Stimulated activated CD8-positive, alpha-beta memory T cell treated with anti-CD3 and anti-CD28 coated beads, Interleukin-7, amount 100 ng/mL, for 1 hour (primary cell): ENCODE measurements at places on chromosomes 3 and 15.

GRCh38 chr3:100732435-100732834, 23.1 kb downstream of the TFG start:
- no peak for DNase-seq

GRCh38 chr3:125402639-125403038, 27.5 kb upstream of the ZNF148 start:
- DNase-seq = no peak

DNA sequence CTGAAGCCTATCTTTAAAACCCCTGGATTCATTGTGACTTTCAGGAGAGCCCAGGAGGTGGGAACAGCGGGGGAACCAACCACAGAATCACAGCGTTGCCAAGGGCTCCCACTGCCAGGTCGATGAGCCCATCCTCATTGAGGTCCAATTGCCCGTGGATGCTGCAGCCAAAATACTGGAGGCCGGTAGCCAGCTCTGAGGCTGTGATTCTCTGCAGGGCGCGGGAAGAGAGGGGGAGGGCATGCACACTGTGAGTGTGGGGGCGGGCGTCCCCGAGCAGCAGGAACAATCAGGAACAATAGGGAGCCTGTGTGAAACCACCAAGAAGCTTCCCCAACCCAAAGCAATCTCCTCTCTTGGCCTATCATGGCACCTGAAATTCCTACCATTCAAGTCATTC, 53.4 kb downstream of the FEM1B start:
- no peak for DNase-seq

- peak; percentile 6 for DNase-seq
Observed at GRCh38 chr15:55289011-55289745, 435 bp downstream of the RAB27A start.

DNA sequence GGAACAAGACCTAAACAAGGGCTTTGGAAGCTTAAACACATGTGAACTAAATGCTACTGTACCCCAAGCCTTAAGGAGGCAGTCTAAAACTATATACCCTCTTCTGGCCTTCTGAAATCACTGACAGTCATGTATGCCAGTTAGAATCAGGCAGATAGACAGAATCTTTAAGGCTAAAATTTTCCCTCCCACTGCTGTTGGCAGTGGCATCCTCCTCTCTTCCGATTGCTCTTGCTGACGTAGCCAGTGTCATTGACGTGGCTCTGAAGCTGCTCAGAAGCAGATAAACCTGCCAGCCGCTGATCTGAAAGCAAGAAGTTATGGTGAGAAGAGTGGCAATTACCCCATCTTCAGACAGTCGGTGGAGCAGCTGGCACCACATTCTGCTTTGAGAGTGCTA, 3.3 kb downstream of the RYR3 start:
- DNase-seq = no peak

GRCh38 chr3:189685291-189685690, 54.1 kb downstream of the TP63 start:
- no peak for DNase-seq

- DNase-seq = no peak
Observed at GRCh38 chr3:61664105-61664482, 102.7 kb downstream of the PTPRG start.

DNA sequence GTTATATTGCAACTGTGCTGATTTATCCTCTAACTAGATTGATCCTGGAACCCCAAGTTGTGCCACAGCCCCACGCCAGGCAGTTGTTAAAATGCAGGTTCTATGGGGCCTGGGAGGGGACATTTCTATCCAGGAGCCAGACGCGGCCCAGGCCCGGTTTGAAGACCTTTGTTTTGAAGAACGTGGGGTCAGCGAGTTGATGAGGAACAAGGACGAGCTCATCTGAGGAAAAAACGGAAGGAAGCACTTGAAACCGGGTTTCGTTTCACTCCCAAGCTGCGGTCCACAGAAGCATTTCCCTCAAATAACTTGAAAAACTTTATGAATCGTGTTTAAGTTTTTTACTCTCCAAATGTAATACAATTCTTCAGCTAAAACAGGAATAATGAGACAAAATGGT, 76.4 kb downstream of the CHSY1 start:
- DNase-seq = no peak

DNA sequence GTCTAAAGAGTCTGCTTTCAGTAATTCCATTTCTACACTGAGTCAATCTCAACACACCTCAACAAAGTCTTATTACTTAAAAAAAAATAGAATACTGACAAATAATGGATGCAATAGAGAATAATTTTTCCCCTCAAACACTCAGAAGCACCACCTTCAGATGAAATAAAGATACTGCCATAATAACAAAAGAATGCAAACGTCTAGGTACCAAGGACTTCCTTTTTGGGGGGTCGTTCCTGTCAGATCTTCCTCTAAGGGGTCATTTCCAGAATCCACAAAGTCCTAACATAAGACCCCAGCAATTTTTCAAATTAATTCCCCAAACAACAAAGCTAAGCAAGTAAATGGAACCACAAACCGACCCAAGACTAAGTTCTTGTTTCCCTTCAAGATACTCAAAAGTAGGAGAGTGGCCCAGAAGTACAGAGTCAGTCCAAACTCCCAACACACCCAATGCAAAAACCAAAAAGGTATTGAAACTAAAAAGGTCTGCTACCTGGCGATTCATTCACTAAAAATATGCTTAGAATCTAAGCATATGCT, 1.3 kb downstream of the RYK start:
- DNase-seq = no peak

- DNase-seq = no peak
Observed at GRCh38 chr15:99651023-99651807, 82.0 kb downstream of the LYSMD4 start.

DNA sequence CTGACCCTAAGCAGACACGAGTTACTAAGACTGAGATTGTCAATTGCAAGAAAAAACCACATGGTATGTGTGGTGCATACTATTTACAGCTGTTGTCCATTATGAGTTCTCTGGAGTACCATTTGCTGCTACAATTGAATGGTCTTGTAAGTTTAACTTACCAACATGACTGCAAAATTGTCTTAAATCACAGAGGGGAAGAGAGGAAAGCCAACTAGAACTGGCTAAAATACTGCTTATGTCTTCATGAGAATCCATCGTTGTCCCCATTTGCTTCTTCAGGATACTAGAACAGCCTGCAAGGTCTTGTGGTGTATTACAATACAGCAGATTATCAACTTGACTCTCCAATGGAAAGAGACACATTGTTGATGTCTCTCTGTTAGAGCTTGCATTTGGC, 313.2 kb downstream of the AGBL1 start:
- DNase-seq = no peak

DNA sequence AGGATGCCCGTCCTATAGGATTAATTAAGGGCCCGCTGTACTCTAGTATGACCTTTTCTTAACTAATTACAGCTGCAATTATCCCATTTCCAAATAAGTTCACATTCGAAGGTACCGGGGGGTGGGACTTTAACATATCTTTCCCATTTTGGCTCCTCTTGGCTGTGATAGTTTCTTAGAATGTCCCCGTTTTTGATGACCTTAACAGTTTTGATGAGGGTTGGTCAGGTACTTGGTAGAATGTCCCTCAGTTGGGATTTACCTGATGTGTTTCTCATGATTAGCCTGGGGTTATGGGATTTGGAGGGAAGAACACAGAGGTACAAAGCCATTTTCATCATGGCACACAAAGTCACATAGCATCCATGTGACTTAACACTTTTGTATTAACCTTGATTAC, 18.2 kb downstream of the RTP1 start:
- DNase-seq = no peak

DNA sequence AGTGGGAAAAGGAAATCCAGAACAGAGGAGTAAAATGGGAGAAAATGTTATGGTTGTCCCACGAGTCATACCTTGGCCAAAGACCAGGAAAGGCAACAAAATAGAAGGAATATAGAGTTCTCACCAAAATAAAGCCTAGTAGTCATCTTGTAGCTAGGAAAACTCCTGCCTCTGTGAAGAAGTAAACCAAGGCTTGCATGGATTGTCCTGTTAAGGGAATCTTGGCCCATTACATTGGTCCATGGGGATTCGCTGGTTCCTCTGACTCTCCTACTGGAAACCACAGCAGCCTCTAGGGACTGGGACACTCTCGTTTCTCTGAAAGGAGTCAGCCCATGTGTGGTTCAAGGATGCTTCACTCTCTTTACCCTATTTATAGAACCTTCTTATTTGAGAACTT, 62.9 kb upstream of the FNDC3B start:
- no peak for DNase-seq

DNA sequence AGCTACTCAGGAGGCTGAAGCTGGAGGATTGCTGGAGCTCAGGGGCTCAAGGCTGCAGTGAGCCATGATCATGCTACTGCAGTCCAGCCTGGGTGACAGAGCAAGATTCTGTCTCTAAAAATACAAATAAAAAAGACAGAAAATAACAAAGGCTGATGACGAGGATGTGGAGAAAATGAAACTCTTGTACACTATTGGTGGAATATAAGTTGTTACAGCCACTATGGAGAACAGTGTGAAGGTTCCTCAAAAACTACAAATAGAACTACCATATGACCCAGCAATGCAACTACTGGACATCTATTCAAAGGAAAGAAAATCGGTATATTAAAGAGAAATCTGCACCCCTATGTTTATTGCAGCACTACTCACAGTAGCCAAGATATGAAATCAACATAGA, 526.7 kb upstream of the NAALADL2 start:
- no peak for DNase-seq

GRCh38 chr3:152650177-152650576, 184.8 kb upstream of the P2RY1 start:
- DNase-seq = no peak

- no peak for DNase-seq
Observed at GRCh38 chr3:52005571-52005986, 9.9 kb upstream of the RPL29 start.

DNA sequence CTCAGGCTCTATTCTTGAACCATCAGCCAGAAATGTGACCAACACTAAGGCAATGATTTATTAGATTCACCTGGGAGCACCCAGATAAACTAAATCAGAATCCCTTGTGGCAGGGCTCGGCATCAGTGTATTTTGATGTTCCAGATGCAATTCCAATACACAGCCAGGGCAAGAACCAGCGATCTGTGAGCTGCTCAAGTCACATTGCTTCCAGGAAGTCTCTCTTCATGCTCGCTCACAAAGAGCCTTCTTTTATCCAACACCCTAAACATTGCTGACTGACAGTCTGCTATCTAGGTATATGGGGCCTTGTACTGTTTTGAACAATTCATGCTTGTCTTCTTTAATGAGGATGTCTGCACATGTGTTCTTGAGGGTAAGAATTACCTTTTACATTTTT, 40.9 kb upstream of the GOLGA8J start:
- DNase-seq = no peak

GRCh38 chr3:4757575-4758248, 221.5 kb upstream of the BHLHE40 start:
- DNase-seq = no peak

DNA sequence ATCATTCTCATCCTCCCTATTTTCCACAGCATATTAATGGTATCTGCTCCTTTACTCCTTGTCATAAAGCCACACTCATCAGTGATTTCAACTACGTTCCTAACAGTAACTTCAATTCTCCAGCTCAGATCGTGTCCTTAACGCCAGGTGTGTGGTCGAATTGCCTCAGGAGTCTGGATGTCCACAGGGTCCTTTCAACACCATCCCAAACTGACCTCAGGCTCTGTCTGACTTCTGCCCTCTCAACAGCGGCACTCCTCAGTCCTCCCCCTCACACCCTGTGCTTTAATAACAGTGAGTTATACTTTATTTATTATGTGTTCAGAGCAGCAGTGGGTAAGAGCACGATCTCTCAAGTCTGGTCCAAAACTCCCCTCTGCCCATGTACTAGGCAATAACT, 42.4 kb downstream of the ST3GAL6 start:
- no peak for DNase-seq

- no peak for DNase-seq
Observed at GRCh38 chr3:175495331-175495730, 636.2 kb downstream of the NAALADL2 start.

GRCh38 chr3:76181213-76181612, 395.9 kb upstream of the ZNF717 start:
- DNase-seq = no peak

- DNase-seq = no peak
Observed at GRCh38 chr3:63584681-63585080, 67.8 kb upstream of the SNTN start.

DNA sequence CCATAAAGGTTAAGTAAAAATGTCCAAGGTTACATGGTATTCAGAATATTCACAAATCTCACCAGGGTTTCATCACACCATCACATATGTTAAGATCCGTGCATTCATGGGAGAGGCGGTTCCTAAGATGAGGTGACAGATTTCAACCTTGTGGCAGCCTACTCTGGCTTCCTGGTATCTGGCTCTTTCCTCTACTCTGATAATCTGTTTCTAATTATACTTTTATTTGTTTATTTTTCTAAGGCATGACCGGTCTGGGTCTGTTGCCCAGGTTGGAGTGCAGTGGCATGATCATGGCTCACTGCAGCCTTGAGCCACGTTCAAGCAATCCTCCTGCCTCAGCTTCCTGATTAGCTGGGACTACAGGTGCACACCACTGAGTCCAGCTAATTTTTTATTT, 34.4 kb downstream of the RAF1 start:
- DNase-seq = no peak

DNA sequence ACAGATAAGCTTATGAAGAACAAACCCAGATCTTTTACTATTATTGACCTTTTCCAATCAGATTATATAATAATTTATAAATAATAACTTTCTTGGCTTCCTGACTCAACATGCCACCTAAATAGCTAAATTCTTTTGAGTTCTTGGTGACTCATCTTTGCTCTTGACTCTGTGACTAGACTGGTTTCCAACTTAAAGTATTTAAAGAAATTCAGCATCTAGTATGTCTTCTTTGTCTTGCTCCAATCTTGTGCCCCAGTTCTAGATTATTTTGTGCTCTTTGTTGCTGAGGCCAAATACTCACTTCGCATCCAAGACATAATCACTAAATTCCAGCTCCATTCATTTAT, 483.2 kb upstream of the TBL1XR1 start:
- no peak for DNase-seq

DNA sequence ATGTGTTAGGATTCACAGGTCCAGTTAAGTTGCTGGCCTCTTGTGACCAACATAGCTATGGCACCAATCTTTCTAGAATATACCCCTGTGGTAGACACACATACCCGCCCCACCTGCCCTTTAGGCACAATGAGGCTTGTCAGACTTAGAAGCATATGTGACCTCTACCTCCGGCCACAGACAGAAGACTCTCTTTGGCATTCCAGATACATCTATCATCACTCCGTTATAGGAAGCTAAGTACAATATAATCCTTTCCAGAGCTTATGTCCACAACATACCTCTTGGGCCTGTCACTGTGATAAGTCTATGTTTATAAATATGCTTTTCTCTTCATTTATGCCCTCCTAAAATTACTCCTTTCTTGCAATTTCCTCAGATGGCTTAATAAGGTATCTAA, 39.8 kb downstream of the CD47 start:
- no peak for DNase-seq
